ENCODE measurements at places on chromosomes 3 and 15.

- no peak for DNase-seq
Observed at GRCh38 chr15:82398785-82399184, 30.8 kb upstream of the GOLGA6L9 start.

DNA sequence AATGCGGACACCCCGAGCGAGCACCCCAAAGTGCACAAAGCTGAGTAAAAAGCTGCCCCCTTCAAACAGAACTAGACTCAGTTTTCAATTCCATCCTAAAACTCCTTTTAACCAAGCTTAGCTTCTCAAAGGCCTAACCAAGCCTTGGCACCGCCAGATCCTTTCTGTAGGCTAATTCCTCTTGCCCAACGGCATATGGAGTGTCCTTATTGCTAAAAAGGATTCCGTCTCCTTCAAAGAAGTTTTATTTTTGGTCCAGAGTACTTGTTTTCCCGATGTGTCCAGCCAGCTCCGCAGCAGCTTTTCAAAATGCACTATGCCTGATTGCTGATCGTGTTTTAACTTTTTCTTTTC lies 5.3 kb downstream of the BHLHE40 start:
- DNase-seq: no peak

- DNase-seq: no peak
Observed at GRCh38 chr3:117998071-117998470, 1036.6 kb downstream of the IGSF11 start.

GRCh38 chr15:100877551-100877950 lies 2.1 kb upstream of the ALDH1A3 start:
- no peak for DNase-seq

DNA sequence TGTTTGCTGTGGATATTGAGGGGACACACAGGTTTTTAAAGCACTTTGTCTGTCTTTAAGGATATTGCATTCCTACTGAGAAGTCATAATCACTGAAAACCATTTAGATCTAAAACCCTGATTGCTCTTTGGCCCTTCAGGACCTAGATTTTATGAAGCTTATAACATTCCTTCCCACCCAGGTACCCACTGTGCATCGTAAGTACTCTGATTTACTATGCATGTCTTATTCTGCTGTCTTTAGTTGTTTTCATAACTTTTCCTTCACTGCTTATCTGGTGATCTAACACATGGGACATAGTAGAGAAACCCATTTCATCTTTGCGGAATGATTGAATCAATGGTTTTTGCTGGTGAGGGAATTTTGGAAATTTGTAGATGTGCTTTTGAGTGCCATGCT lies 247.0 kb upstream of the RARB start:
- no peak for DNase-seq

DNA sequence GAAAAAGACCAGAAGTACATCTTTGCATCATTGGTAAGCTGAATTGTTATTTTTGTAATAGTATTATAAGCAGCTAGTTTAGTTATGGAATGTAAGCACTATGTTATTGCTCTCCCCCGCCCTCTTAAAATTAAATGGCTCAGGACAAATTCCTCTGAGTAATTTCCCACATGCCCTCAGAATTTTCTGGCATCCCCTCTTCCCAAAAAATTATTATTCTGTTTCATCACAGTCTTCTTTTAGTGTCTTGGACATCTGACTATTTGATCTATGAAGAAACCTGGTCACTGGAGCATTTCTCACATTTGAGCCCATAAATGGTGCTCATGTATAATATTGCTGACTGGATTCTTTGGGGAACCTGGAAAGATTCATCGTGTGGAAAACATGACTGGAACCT lies 68.3 kb downstream of the KLHL25 start:
- DNase-seq: no peak

GRCh38 chr3:179991104-179991503 lies 45.6 kb downstream of the PEX5L start:
- no peak for DNase-seq

- DNase-seq: no peak
Observed at GRCh38 chr3:157107037-157107436, 52.9 kb downstream of the CCNL1 start.

GRCh38 chr3:31230425-31231223 lies 302.1 kb upstream of the STT3B start:
- DNase-seq: no peak

- no peak for DNase-seq
Observed at GRCh38 chr3:7484636-7485035, 623.7 kb downstream of the GRM7 start.

DNA sequence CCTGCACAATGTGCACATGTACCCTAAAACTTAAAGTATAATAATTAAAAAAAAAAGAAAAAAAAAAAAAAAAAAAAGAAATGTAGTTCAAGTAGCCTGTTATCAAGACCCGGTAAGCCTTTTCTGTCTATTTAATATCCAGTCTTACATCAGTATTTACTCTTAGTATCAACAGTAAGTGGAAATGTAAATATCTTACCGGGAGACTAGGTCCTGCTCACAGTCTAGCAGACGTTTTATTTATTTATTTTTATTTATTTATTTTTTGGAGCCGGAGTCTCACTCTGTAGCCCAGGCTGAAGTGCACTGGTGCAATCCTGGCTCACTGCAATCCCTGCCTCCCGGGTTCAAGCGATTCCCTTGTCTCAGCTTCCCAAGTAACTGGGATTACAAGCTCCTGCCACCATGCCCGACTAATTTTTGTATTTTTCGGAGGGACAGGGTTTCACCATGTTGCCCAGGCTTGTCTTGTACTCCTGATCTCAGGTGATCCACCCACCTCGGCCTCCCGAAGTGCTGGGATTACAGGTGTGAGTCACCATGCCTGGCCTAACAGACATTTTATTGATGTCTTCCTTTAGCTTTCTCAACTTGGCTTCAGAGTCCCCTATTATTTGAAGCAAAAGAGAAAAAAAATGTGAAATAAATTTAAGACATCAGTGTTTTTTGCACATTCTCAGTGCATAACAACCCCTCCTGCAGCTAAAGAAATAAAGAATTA lies 19.9 kb downstream of the C2CD4B start:
- DNase-seq: no peak

DNA sequence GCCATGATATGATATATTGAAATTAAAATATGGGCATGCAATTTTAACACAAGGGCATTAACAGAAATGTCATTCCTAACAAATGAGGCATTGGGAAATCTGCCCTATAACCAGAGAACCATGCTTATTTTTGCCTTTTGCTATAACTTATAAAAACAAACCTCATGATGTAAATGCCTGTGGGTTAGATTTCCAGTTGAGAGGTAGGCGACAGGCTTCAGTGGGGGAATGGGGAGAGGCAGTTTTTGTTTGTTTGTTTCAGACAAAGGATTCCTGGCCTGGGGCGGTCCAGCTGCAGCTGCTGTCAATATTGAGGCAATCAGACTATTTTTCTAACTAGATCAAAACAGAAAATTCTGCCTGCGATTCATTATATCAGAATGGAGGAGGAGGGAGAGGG lies 490.4 kb upstream of the CFAP20DC start:
- no peak for DNase-seq

- DNase-seq: no peak
Observed at GRCh38 chr15:29102911-29103823, 166.5 kb downstream of the NSMCE3 start.

Measured in inflammatory macrophage (primary cell).